ENCODE measurements at places on chromosomes 7 and 10. TPM values are rescaled to one million over a fixed set of nuclear protein-coding genes. Genes with fewer than 3 reads are reported as not detected.

DNA sequence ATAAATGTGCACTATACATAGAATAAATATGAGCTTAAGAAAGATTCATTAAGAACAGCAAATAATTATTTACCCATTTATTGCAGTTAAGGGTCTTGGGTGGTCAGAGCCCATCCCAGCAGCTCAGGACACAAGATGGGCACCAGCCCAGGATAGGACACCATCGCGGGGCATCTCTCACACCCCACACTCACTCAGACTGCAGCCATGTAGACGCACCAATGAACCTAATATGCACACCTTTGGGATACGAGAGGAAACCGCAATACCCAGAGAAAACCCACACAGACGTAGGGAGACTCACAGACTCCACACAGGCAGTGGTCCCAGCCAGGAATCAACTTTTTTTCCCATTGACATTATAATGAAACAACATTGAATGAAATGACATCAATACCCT lies 36.0 kb downstream of the CARD11 start:
- DNase-seq: no peak

- no peak for DNase-seq
Observed at GRCh38 chr7:101333912-101334311, 12.3 kb upstream of the IFT22 start.

DNA sequence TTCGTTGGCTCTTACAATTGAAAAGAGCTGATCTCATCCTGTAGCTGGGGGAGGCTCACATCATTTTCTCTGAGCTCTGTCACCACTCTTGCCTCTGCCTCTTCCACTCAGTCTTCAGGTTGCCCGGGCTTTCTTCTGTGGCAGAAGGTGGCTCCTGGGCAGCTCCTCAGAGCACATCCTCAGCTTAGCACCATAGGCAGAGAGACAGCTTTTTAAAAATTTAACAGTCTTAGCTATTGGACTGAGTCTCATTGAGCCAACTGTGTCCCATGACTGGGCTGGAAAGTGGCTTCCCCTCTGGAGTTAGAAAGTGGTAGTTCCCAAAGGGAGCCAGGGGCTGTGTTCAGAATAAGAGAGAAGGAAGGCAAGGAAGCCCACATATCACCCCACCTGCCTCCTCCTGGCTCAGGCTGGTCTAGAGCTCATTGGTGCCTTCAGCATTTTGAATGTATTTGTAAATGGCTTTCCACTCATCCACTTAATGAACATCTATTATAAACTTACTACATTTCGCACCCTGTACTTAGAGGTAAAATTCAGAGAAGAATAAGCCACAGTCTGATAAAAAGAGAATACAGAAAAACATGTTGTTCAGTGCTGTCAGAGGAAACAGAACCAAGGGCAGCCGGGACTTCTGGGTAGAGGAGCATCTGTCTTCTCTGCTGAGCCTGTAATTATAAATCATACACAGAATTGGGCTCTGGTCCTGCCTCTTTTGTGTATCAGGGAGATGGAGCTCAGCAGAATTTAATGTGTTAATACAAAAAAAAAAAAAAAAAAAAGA lies 119.3 kb downstream of the WDFY4 start:
- DNase-seq: no peak

LEP gene
- polyA plus RNA-seq: 0.16 TPM

DNA sequence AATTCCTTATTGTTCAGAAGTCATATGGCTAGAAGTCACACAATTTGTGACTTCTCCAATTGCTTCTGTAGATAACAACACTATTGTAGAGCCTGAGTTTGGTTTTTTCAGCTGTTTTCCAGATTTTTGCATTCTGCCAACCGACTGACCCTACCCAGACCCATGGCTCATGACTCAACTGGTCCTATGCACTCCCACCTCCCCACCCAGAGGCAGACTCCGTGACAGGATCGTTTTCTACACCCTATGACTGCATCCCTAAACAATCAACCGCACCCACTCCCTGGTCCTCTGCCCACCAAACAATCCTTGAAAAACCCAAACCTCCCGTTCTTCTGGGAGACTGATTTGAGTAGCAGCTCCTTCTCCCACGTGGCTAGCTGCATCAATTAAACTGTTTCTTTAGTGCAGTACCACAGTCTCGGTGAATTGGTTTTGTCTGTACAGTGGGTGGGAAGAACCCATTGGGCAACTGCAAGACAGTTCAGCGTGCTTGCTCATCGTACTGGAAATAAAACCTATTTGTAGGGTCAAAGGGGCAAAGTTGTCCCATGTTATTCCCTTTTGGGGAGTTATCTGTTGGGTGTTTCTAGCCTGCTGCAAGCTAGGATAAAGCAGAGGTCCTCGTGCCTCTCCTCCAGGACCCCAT lies 150.3 kb upstream of the FAM20C start:
- no peak for DNase-seq

- DNase-seq: peak; percentile 47
Observed at GRCh38 chr10:73625004-73625883, 16.0 kb downstream of the MYOZ1 start.

GRCh38 chr7:68671046-68671445 lies 927.2 kb upstream of the AUTS2 start:
- DNase-seq: no peak

DNA sequence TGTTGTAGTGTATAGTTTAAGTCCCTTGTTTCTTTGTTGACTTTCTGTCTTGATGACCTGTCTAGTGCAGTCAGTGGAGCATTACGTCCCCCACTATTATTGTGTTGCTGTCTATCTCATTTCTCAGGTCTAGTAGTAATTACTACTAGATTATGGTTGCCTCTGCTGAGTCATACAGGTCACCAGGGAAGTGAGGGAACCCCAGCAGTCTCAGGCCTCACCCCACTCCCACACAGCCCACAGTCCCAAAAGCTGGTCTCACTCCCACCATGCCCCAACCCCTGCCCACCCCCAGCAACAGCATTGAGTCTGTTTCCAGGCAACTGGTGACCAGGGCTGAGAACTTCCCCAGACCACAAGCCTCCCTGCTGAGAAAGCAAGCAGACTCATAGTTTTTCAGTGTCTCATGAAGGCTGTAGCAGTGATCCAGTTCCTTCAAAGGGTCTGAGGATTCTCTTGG lies 88.0 kb downstream of the PLXDC2 start:
- DNase-seq: no peak

GRCh38 chr10:3065622-3066021 lies 1.7 kb upstream of the PFKP start:
- DNase-seq: no peak

DNA sequence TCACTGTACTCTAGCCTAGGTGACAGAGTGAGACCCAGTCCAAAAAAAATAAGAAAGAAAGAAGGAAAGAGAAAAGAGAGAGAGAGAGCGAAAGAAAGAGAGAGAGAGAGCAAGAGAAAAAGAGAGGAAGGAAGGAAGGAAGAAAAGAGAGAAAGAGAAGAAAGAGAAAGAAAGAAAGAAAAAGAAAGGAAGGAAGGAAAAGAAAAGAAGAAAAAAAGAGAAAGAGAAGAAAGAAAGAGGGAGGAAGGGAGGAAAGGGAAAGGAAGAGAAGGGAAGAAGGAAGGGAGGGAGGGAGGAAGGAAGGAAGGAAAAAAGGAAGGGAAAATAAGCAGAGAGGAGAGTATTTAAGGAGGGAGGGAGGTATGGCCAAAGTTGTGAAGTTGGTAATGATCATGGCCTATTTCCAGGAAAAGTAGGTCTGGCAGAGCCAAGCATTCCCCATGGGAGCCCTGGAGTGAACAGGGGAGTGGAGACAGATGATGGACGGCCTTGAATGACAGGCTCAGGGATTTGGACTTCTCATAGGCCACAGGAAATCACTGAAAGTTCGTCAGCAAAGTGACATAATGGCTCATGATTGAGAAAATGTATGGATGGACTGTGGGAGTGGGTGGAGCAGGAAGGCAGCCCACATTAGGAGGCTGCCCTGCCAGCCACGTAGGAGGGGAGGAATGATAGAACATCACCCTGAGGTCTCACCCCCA lies 44.8 kb upstream of the CUX1 start:
- DNase-seq: no peak

DKK1 gene
- 56.5 TPM for polyA plus RNA-seq

ARL3 gene
- 29.0 TPM for polyA plus RNA-seq

All from left renal pelvis (tissue), 4 donors.